ENCODE measurements at places on chromosomes 11 and 22.

- DNase-seq: no peak
Observed at GRCh38 chr11:16149476-16149875, 206.9 kb downstream of the SOX6 start.

- no peak for DNase-seq
Observed at GRCh38 chr11:103902994-103903393, 133.4 kb upstream of the DDI1 start.

- no peak for DNase-seq
Observed at GRCh38 chr22:41250127-41250526, 9.4 kb upstream of the CHADL start.

GRCh38 chr11:5581014-5581413 lies 337 bp downstream of the OR52B6 start:
- no peak for DNase-seq

DNA sequence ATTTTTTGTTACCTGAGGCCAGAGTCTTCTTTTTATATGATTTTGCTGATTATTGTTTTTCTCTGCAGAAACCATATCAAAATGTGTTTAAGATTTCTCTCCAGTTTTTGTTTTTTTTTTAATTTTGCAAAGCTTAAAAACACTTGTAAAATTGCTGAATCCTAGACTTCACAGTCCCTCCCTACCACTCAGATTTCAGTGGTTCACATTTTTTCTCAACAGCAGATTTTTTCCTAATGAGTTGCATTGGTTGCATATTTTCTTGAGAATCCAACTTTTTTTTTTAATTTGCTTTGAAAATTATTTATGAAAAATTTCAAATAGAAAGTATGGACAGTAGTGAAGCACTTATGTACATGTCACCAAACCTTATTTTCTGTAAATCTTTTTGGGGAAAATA lies 5.8 kb downstream of the ARL14EP start:
- DNase-seq: no peak

- DNase-seq: no peak
Observed at GRCh38 chr22:26970809-26971394, 313.5 kb downstream of the MIAT start.

DNA sequence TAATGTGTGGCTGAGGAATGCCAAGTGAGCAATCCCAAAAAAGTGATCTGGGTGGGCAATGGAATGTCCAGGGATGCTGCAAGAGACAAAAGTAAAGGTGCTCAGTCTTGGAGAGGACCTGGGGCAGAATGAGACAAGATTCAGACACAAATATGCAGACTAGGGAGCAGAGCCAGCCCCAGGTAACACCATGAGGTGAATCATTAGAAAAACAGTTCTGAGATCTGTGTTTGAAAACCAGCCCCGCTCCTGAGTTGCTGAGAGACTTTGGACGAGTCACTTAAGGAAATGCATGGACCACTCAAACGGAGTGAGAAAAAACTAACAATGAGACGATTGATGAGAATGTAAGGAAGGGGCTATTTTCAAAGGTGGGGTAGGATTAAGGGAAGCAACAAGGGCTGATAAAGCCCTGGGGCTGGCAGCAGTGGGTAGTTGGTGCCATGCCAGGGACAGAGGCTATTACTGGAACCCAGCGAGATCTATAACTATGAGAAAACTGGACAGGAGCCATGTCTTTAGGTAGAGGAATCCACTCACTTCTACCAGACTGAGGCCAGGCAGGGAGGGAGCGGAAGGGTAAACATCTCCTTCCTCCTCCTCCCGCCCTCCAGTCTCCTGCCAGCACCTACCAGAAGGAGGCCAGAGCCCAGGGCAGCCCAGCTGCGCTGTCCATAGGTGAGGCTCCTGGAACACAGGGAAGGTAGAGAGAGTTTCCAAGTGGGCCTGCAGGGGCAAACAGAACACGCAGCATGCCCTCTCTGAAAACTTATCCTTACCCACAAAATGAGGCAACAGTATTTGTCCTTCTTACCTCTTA lies 130.4 kb upstream of the TEAD1 start:
- DNase-seq: no peak

GRCh38 chr11:64339754-64340408 lies at the start of gene CCDC88B:
CCDC88B (plus strand) TSS chr11:64340204; CDS start chr11:64340267, 63 bp downstream.
- no peak for DNase-seq

GRCh38 chr11:61332281-61332796 lies 566 bp downstream of the DDB1 start:
- no peak for DNase-seq

GRCh38 chr11:85582111-85582510 lies 45.0 kb downstream of the DLG2 start:
- DNase-seq: no peak

- DNase-seq: no peak
Observed at GRCh38 chr11:74179234-74180052, 8.4 kb downstream of the PPME1 start.

DNA sequence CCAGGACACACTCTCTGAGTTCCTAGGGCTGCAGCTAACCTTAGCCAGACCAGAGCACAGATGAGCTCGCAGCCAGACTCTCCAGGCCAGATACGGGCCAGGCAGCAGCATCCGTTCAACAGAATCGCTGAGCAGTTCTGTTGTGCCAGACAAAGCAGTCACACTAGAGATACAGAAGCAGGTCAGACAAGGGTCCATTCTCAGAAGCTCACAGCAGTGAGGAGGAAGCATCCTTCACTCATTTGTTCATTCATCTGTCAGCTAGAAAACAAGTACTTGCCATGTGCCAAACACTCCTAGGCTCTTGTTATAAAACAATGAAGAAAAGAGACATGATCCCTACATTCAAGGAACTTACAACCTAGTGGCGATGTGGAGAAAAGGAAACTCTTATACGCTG lies 2.6 kb downstream of the LMO2 start:
- no peak for DNase-seq

DNA sequence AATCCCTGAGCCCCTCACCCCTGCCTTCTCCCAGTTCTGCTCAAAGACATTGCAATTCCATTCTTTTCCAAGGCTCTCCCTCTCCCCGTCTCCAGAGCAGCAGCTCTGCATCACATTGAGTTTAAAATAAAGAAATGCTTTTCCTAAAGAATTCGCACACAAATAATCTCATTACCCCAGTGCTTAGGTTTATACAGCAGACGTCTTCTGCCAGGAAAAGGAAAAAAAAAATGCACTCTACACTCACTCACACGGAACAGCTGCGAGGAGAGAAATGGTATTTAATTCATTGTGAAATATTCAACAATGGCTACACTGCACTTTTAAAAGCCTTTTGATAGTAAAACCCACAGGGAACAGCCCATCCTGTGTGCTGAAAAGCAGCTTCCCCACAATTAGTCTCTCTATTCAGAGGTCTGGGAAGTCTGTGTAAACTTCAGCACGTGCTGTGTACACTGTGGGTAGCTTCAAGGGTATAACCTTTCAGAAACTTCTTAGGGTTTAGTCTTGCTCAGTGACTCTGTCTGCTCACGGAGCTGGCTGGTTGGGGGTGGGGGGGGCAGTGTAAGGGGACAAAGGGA lies 42.8 kb downstream of the ETS1 start:
- peak; percentile 33 for DNase-seq

GRCh38 chr11:131345406-131345805 lies 25.0 kb upstream of the NTM start:
- no peak for DNase-seq
